Effector CD8-positive, alpha-beta T cell (primary cell): ENCODE measurements at places on chromosomes 1 and 21.

DNA sequence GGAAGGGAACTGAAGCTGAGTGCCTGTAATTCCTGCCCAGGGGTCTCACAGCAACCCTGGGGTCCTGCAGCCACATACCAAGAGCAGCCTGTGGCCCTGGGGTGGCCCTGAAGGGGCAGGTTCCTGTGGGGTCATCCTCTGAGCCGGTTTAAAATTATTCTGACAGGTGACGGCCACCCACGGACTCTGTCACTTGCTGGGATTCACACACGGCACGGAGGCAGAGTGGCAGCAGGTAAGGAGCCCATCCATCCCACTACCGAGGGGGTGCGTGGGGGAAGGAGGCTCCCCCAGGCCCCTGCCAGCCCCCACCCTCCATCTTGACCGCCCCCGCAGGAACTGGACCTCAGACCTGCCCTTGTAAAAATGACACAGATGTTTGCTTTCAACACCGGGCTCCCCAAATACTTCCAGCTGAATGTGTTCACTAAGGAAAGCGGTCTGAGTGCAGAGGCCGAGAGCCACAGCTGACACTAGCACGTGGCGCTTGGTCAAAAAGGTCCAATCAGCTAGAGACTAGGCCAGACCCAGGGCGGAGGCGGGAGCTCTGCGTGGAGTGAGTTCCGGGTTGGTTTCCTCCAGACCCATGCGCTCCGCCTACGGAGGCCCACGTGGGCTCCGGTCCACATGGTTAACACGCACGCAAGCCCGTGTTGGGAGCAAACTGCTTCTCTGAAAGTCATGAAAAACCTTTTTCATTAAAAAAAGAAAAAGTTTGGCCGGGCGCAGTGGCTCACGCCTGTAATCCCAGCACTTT, 10.0 kb downstream of the YBEY start:
- no peak for DNase-seq

DNA sequence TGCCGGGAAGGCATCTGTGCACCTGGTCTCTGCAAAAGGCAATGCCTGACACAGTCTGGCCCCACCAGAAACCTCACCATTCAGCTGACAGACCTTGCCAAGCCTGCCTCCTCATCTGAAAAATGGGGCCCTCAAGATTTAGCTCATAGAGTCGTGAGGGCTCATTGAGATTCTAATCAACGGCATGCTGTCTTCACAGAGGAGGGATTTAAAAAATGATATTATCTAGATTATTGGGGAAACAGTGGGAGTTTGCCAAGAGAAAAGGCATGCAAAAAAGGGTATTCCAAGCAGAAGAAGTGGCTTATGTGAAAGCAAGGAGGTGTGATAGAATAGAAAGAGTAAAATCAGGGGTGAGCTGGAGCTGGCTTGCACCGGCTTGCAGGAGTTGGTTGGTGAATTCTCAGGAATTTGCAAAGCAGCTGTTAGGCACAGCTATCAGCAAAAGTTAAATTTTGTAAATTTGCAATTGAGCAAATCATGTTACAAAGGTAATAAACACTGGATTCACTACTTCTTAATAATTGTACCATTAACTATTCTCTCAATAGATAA, 91.7 kb upstream of the WNT4 start:
- no peak for DNase-seq

GRCh38 chr1:244104309-244105060, 53.4 kb downstream of the ZBTB18 start:
- DNase-seq = no peak

- no peak for DNase-seq
These were observed 2.1 kb upstream of the DEGS1 start for GRCh38 chr1:224180783-224181452.

DNA sequence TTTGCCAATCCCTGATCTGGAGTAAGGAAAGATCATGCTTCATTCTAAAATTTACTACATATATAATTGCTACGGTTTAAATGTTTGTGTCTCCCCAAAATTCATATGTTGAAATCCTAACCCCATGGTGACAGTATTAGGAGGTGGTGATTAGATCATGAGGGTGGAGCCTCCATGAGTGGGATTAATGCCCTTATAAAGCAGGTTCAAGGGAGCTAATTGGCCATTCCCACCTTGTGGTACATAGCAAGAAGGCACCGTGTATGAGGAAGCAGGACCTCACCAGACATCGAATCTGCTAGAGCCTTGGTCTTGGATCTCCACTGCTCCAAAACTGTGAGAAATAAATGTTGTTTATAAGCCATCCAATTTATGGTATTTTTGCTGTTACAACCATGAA, 55.5 kb downstream of the GADD45A start:
- no peak for DNase-seq

DNA sequence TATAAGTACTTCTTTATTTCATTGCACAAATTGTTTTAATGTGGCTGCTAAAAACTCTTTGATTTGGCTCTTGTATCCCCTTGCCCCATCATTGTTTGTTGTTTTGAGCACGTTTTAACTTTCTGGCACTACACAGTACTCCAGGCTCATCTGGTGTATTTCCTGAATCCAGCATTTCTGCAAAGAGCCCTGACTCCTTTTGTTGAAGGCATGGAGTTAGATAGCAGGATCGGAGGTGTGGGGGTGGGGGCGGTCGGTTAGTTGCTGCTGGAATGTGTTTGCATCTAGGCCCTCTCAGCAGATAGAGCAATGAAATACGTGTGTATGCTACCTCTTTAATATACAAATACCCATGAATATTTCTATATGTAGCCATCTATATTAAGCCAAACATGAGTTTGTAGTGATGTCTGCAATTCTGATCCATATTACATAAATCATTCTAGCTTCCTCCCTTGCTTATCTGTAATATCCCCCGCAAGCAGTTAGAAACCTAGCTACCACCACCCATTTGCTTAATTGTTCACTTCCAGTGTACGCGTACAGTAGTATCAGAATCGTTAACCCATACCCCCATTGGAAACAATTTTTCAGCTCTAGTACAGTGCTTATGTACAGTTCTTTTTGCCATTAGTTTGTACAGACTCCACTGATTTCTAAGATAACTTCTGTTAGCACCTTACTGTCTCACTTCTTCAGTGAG, 106.0 kb downstream of the NOS1AP start:
- no peak for DNase-seq
